ENCODE measurements at places on chromosomes 2 and 18.
A peak's percentile ranks its signal among the peaks of the same experiment; 100 is the strongest.

DNA sequence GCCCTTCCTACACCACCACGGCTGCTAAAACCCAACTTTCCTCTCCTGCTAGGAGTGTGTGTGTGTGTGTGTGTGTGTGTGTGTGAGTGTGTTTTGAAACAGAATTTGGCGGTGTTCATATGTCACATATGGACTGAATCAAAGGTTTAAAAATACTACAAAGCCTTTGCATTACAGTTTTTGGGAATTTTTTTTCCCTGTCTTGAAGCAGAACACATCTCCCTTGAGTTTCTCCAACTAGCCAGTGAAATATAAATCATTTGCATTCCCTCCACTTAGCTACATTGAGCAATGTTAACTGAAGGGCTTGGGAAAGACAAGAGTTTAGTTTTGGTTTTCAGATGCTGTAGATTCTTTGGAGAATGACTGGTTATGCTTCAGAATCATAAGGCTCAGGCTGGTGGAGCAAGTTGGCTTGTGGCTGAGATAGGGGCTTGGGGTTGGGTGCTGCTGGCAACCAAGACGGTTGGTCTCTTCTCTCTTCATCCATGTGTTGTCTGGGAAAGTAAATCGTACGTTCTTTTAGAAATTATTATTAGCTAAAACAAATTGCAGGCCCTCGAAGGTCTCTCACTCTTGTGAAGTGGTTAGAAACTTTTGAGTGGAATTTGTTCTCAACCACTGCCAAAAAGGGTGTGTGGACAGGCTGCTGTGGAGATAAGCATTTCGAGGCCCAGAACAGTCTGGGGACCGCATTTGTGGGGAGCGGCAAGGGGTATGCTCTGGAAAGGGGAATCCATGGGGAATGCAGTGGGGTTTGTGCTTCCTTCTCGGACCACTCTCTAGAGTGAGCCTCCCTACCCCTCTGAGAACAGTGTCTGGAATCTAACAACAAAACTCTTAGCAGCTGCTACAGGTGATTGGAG is 1.4 kb downstream of the NRP2 start:
- no peak for DNase-seq

GRCh38 chr18:55845221-55845620 is 257.2 kb upstream of the TCF4 start:
- DNase-seq = no peak

DNA sequence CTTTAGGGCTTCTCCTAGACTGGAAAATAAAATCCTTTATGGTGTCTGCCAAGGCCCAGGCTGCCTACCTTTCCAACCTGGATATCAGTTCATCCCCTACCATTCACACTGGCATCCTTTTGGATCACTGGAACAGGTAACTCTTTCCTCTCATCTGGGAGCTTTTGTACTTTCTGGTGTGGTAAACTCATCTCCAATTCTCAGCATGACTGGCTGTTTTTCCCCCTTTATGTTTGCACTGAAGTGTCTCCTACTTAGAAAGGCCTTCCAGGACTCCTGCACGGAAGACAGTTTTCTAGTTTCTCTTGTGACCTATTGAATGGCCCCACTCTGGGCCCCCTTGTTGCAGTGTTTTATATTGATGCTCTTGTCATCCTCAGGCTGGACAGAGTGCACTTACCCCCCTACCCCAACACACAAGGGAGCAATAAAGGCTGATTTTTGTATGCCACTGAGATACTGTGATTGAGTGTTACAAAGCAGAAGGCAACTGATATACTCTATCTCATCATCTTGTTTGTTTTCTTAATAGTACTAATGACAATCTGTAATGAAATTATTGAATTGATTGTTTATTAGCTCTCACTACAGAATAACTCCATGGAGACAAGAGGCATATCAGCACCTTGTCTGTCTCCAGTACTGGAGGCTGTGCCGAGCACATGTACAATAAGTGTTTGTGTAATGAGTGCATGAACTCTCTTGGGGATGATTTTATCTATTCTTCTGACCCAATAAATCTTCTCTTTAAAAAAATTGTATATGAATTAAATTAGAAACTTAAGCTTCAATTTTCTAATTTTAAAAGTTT is 129.9 kb downstream of the PIEZO2 start:
- DNase-seq = no peak

GRCh38 chr18:12686100-12686499 is 16.4 kb downstream of the CEP76 start:
- no peak for DNase-seq

GRCh38 chr2:20796374-20796791 is 26.5 kb downstream of the LDAH start:
- no peak for DNase-seq

DNA sequence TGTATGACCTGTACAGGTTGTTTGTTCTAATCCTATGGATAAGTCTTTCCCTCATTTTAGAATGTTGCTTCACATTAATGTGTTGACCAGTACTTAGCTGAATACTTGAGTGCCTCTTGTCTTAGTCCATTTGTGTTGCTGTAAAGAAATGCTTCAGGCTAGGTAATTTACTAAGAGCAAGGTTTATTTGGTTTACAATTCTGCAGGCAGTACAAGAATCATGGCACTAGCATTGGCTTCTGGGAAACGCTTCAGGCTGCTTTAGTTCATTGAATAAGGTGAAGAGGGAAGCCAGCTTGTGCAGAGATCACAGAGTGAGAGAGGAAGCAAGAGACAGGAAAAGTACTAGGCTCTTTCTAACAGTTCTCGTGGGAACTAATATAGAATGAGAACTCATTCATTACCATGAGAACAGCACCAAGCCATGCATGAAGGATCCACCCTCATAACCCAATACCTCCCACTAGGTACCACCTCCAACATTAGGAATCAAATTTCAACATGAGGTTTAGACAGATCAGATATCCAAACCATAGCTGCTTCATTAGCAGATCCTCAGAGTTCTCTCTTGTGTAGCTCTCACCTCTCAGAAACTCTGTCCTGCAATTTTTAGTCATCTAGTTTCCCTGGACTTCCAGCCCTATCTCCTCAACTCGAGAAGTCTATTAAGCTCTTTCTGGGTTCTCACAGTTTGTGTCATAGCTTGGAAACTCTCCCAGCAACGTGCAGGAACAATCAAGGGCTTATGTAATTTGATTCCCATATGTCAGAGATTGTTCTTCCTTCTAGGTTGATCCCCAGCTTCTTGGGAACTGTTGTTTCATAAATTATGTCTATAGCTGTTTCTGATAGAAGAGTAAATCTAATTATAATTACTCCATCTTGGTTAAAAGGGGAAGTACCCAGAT is 2082.3 kb upstream of the CELF4 start:
- no peak for DNase-seq

GRCh38 chr2:186962085-186962747 is 113.2 kb upstream of the ZSWIM2 start:
- DNase-seq = no peak

- no peak for DNase-seq
These were observed 52.4 kb downstream of the RELCH start for GRCh38 chr18:62239475-62239874.

- DNase-seq = no peak
These were observed 55.3 kb downstream of the OSBPL1A start for GRCh38 chr18:24342347-24342746.

DNA sequence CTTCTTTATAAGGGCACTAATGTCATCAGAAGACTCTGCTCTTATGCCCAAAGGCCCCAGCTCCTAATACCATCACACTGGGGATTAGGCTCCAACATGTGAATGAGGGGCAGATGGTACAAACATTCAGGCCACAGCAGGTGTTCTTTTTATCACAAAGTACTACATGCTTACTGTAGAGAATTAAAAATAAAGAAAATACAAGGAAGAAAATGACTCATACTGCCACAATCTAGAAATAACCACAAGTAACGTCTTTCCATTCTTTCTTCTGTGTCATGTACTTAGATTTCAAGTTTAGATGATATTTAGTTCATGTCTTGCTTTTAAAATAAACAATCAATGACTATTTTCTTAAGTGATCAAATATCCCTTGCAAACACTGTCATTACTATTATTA is 100.3 kb upstream of the NEDD4L start:
- DNase-seq = no peak

DNA sequence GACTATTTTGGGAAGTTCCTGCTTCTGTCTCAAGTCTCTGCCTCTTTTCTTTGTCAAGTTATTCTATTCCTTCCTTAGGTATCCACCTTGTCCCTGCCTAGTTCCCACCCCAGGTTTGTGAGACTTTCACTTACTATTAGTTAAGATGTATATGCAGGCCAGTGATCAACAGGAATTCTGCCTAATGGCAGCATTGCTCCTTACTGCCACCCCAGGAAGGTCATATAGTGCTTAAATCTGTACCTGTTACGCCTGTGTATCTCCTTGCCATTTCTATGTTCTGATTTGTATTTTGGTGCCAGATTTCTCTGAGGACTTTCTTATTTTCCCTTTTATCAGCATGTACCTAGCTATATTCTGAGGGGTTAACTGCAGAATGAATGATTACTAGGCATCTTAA is 746.0 kb upstream of the TMEFF2 start:
- DNase-seq = no peak

DNA sequence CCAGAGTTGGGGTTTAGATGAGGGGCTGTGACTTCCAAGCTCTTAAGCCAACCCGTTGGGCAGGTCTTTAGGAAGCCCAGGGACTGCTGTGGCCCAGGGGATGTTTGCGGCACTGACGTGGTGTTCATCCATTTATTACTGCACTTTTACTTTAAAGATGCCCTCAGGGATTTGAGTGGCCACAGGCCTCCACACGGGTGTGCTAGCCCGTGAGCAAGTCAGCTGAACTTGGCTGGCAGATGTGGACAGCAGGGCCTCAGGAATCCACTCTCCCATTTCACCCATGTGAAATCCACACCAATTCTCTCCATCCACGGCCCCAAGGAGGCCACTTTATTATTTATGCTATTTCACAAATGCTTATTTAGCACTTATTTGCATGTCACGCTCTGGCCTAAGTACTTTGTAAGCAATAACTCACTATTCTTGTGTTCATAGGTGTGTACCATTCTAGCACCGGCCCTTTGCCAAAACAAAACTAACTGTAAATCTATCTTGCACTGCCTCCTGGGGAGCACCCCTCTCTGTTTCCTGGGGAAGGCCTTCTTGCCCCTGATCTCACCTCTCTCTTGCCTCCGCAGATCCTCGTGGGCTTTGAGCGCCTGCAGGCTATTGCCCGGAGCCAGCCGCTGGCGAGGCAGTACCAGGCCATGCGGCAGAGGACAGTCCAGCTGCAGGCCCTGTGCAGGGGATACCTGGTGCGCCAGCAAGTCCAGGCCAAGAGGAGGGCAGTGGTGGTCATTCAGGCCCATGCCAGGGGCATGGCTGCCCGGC is 39.1 kb upstream of the GPR17 start:
- no peak for DNase-seq

- DNase-seq = no peak
These were observed 45.5 kb upstream of the NAB1 start for GRCh38 chr2:190603374-190603773.

- no peak for DNase-seq
These were observed 986.3 kb upstream of the CELF4 start for GRCh38 chr18:38551881-38552280.

DNA sequence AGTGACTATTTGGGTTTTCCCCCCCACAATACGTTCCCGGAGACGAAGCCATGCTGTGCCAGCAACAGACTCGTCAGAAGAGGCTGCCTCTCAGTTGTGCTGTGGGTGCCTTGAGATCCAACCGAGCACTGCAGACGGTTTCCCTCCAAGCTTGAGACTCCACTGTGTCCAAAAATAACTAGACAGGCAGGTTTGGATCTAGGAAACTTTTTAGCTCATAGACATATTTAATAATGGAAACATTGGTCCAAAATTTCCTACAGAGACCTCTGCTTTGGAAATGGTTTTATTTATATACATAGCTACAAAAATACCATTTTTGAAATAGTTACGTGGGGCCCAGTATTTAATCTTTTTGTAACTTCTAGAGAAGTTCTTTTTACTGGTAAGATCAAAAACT is 63.1 kb upstream of the SPATS2L start:
- DNase-seq = no peak

DNA sequence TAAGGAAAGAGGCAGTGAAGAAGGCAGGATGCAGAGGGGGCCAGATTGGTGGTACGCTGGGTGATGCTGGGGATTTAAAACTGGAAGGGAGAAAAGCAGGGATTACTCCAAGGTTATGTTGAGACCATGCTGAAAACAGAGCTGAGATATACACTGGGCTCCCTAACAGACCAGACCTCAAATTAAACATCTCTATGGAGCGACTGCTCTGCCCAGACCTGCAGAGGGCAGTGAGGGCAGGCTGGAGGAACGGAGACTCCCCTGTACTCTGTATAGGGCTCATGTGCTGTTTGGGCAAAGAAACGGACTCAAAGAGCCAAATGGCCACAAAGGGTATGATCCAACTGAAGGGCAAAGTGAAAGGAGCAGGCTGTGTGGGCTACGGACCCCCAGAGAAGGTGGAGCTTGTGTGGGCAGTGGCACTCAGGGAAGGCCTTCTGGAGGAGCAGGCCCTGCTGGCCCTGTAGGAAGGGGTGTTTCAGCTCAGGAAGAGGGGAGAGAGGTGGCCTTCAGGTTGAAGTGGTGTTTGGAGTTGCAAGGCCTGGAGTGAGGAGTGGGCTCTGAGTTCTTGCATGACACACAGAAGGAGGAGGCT is 4.8 kb upstream of the CELF4 start:
- peak; percentile 9 for DNase-seq

DNA sequence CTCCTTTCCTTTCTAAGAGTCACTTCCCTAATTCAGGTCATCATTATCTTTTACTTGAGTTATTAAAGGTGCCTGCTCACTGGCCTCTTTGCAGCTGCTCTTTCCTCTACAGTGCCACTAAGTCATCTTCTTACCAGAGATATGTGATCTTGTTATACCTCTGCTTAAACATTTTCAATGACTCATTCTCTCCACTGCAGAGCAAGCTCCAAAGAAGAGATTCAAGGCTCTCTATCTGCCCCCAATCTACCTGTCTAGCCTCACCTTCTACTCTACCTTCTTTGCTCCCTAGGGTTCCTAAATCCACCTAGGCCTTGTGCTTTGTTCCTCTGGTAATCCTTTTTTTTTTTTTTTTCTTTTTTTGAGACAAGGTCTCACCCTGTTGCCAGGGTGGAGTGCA is 3.1 kb downstream of the ARHGEF33 start:
- no peak for DNase-seq

DNA sequence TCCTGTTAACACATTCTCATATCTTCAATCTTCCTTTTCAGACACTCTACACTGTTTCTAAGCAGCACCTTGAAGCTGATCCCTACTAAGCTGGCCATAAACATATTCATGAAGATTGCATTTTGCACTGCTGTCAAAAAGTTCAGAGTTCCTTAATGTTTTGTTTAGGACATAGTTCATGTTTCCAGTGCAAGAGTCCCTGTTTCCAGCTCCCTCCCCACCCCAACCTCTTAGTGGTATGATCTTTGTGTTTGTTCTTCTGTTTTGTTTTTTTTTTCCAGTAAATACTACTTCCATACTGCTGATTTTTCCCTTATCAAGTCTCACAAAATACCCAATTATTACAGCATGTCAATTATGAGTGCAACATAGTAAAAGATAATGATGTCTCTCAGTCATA is 4.1 kb upstream of the SLC40A1 start:
- DNase-seq = no peak

DNA sequence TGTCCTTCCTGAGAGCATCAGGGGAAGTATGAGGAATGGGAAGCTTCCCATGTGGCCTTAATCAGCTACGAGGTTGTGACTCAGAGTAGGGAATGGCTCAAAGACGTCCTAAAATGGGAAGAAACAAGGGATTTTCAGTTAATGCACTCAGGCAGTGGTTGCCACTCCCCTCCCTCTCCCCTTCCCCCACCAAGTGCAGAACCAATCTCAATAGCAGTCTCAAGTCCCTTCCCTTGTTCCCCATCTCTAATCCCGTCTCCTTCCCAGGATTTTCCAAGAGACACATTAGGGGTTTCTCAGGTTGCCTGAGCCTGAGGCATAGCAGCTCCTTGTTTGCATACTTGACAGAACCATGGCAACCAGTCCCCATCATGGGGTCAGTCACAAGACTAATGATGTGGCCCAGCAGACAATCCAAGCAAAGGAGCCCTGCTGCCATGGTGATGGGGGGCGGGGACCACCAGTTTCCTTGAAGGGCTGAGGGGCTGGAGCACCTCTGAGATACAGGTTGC is 18.2 kb upstream of the RESP18 start:
- DNase-seq = no peak
